ENCODE measurements at places on chromosomes 3 and 15. TPM values are rescaled to one million over a fixed set of nuclear protein-coding genes. Genes with fewer than 3 reads are reported as not detected.
A peak's percentile ranks its signal among the peaks of the same experiment; 100 is the strongest.

- DNase-seq, result peak; percentile 5
Measured at GRCh38 chr3:46719735-46720271, 2.1 kb upstream of the PRSS50 start.

GRCh38 chr3:10162185-10162584, 2.5 kb upstream of the IRAK2 start:
- DNase-seq, result no peak

DNA sequence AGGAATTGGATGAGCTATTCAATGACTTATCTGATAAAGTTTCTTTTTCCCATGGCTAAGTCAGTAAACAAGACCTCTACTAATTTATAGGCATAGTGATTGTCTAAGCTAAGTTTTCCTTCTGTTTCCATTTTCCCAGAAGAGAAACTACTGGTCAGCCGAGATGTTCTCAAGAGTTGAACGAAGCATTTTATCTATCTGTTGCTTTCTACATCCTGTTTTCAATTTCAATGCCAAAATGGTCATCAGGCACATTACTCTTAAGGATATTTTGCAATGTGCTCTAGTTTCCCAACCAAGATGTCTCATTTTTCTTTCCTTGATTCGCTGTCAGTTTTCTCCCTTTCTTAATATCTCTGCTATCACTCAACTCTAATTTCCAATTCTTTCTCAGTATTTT, 228.7 kb downstream of the MBNL1 start:
- DNase-seq, result no peak

DNA sequence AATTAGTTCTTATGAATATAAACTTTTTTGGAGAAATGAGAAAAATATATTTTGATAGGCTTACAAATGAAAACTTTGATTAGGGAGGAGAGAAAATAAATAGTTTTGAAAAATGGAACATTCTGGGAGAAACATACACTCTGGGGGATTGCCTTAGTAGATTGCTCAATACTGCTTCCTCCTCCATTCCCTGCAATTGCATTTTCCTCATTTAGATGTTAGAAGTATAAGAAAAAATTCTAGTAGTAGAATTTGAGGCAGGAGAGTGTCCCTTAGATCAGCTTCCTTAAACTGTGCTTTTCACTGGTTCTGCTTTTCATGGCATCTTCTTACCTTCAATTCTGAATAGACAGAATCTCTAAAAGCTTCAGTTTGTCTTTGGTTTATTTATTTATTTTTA, 46.2 kb upstream of the CTDSPL2 start:
- DNase-seq, result no peak

The WDR49 gene
- total RNA-seq, result not detected

DNA sequence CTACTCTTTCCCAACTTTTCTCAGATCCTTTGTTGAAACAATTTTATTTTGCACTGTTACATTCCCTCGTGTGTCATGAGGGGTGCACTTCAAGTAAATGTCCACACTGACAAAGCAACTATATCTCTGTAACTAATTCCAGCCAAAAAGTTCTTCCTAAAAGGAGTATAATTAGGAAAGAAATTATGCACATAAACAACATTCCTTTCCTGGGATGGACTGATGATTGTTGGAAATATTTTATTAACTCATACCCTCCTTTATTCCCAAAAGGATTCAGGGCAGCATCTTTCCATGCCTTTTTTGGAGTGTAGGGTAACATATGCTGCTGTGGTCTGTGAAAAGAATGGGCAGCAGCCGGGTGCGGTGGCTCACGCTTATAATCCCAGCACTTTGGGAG, 426.1 kb upstream of the THBS1 start:
- DNase-seq, result no peak

The SLC28A1 gene
- total RNA-seq, result not detected

DNA sequence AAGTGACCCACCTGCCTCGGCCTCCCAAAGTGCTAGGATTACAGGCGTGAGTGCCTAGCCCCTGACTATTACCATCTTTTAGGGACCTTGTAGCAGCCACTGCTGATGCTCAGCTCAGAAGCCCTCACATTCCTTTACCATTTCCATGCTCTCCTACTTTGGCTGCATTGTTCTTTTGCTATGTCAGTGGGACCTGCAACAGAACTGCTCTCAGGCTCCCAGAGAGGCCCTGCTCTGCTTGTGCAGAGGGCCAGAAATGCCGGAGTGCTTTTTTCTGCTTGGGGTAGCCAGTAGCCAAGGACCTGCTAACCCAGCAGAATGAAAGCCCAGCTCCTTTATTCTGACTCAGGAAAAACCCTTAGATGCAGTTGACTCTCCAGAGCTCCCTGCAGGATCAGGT, 18.3 kb upstream of the PROK2 start:
- DNase-seq, result no peak

- no peak for DNase-seq
Measured at GRCh38 chr3:58016710-58017109, 8.5 kb downstream of the FLNB start.

DNA sequence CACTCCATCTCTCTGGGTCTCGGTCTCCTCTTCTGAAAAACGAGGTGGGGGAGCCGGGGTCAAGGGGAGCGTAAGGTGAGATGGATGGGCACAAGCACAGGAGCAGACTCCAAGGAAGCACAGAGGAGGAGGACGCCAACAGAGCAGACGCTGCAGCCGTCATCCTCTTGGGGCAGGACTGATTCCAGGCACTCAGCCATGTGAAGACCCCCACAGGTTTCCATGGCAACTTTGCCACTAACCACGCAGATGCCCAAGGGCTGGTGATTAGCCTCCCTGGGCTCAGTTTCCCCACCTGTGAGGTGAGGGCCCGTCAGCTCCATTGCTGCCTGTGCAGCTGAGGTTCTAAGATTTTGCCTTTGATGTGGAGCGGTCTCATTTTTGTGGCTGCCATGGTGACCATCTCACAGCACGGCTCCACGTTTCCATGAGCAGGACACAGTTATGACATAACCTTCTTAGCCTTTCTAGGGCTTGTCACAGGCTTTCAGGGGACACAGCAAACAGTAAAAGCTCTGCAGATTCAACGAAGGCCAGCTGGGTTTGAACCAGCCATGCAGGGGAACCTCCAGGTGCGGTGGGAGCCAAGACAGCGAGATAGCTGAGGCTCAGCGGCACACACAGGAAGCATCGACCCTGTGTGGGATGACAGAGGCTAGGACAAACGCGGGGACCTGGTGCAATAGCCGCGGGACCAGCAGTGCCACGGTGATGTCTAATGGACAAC, 170.3 kb downstream of the NUP210 start:
- no peak for DNase-seq

- no peak for DNase-seq
Measured at GRCh38 chr3:12356175-12356574, 67.3 kb downstream of the PPARG start.

The FRMD4B gene
- total RNA-seq, result 32.8 TPM

The CHDH gene
- total RNA-seq, result 0.41 TPM

DNA sequence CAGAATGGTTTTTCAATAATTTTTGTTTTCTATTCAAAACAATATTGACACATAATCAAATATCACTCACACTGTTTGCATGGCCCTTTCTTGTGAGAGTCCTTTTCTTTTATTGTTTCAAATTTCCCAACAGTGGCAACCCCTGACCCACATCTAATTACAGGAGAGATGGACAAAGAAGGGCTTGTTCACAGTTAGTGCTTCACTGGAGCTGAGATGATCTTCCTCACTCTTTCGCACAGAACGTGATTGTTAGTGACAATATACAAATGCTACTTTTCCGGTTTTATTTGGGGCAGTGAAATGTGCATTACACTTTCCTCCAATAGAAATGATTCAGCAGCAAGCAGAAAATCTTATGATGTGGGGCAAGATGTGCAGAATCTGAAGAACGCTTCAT, 38.6 kb upstream of the TTC14 start:
- no peak for DNase-seq

The DLG1 gene
- 52.6 TPM for total RNA-seq

DNA sequence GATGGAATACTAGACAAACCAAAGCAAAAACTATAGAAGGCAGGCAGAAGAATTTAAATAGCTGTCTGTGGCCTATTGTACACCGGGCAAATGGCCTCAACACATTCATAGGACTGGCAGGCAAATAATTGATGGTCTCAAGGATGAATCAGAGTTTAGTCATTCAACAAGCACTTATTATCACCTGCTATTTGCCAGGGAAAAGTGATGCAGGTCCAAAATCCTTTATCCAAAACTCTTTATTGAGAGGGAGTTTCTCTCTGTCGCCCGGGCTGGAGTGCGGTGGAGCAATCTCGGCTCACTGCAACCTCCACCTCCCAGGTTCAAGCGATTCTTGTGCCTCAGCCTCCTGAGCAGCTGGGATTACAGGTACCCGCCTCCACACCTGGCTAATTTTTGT, 2.3 kb downstream of the EIF2AK4 start:
- no peak for DNase-seq

Measured in activated CD4-positive, alpha-beta memory T cell treated with anti-CD3 and anti-CD28 coated beads for 36 hours (primary cell).